ENCODE measurements at places on chromosomes 12 and 14.
A peak's percentile ranks its signal among the peaks of the same experiment; 100 is the strongest.

GRCh38 chr14:83300476-83301064 is 1766.9 kb upstream of the SEL1L start:
- peak; percentile 16 for DNase-seq

GRCh38 chr14:90061685-90062126 is at the start of gene KCNK13:
Gene KCNK13 (plus strand): TSS chr14:90061994. CDS start chr14:90062206, 212 bp downstream.
- no peak for DNase-seq

DNA sequence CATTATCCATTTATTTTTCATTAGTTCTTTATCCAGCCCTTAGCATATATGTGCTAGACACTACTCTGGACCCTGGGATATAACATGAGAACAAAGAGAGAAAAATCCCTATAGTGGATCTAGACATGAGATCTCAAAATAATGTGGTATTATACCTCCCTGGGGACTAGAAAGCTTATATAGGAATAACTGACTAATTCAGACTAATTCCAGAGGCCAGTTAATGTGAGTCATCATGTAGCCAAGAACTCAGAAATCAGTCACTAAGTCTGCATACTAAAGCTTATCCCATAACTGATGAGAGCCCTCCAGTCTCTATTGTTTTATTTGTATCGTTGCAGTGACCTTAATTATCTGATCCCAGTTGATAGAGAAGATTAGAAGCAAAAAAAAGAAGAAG is 267.1 kb upstream of the RGS6 start:
- no peak for DNase-seq

GRCh38 chr14:51020024-51020710 is 74.7 kb downstream of the TRIM9 start:
- no peak for DNase-seq

DNA sequence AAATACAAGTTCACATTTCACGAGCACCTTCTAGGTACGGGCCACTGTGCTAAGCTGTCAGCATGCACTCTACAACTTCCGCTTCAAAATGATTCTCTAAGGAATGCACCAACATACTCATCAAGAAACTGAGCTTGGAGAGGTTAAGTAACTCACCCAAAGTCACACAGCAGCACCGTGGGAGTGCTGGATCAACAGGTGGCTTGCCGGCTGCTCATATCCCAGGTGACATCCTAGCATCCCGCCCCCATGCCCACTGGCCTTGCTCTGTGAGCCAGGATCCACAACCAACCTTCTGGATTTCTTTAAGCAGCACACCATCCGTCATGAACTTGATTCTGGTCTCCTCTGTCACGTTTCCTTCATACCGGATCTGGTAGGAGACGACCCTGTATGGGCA is 16.7 kb downstream of the DHX37 start:
- no peak for DNase-seq

DNA sequence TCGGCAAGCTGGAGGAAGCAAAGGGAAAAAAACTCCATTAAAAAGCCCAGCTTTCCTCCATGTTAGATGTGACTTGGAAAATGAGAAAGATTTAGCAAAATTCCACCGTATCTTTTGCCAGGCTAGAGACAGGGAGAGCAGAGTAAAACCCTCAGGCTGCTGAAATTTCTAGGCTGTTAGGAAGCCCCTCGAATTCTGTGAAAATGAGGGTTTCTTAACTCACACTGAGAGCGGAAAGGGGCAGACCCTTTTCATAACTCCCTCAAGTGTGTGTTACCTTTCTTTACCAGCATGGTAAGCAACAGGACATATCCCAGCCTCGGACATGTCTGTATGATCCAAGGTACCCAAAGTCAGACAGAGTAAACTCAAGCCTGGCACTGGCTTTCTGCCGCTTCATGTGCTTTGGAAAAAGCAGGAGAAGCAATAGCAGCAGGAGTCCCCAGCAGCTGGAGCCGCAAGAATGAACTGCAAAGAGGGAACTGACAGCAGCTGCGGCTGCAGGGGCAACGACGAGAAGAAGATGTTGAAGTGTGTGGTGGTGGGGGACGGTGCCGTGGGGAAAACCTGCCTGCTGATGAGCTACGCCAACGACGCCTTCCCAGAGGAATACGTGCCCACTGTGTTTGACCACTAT is at the start of gene RHOJ:
Gene RHOJ (plus strand): TSS at position 37 of the 637 bp plus-strand sequence. CDS start 427 bp downstream, at position 464.
- DNase-seq = peak; percentile 33

DNA sequence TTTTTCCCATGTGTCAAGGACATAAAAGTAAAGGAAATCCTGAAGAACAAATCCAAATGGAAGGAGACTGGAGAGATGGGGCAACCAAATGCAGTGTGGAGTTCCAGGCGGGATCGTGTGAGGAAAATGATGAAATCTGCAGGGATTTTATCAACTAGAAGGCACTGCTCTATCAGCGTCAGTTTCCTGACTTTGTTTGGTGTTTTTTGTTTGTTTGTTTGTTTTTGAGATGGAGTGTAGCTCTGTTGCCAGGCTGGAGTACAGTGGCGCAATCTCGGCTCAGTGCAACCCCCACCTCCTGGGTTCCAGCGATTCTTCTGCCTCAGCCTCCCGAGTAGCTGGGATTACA is 43.3 kb upstream of the GPR132 start:
- DNase-seq = no peak

GRCh38 chr12:24560831-24561271 is 388.1 kb downstream of the BCAT1 start:
- DNase-seq = no peak

DNA sequence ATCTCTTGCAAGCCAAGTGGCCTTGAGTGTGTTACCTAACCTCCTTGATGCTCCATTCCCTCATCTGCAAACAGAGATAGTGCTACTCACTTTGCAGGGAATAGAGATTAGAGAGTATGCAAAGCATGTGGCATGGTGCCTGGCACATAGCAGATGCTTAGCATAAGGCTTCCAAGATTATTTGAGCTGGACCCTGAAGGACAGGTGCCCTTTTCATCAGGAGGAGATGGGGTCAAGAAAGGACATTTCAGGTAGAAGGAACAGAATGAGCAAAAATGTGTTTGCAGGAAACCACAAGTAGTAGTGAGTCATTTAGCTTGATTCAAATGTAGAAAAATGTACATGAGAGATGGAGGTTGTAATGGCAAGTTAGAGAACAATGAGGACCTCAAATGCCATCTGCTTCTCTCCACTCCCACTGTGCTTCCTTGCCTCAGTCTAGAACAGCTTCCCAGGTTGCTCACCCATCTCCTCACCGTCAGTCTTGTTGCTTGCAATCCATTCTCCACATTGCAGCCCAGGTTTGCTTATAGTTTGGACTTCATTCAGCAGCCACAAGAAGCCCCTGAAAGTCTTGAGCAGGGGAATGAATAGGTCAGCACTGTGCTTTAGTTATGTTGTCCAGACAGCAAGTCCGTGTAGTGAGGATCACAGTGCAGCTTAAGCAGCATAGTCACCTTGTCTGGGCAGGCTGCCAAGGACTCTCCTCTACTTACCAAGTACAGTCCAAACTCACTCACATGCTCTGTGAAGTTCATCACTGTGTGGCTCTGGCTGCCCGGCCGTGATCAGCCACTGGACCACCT is 536.3 kb upstream of the CCDC196 start:
- no peak for DNase-seq

DNA sequence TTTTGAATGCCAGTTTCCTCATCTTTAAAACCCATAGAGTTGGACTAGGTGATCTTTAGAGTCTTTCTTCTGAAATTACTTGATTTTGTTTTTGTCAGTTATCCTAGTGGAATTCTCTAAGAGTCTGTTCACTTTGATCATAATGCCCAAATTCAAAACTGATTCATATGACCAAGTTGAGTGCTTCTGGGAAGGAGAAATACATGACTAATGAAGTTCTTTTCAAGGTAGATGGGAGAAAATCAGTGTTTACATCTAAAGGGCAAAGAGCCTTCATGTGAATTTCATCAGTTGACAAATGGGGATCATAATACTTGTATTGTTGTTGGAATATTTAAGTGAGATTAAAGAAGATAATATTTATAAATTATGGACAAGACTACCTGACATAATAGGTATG is 53.2 kb downstream of the ERC1 start:
- DNase-seq = no peak

GRCh38 chr14:100403802-100404365 is 80.7 kb downstream of the SLC25A47 start:
- DNase-seq = no peak

- no peak for DNase-seq
These were observed 66.5 kb downstream of the ANO6 start for GRCh38 chr12:45282411-45282810.

- DNase-seq = no peak
These were observed 20.6 kb upstream of the PCNX1 start for GRCh38 chr14:70886421-70887206.
